Left ventricle myocardium inferior (tissue), 1 donor: ENCODE measurements at places on chromosomes 7 and 10. TPM values are rescaled to one million over a fixed set of nuclear protein-coding genes. Genes with fewer than 3 reads are reported as not detected.

- DNase-seq, result no peak
Measured at GRCh38 chr7:107622429-107622828, 38.2 kb upstream of the SLC26A4 start.

- no peak for DNase-seq
Measured at GRCh38 chr10:94626476-94626875, 57.1 kb upstream of the CYP2C18 start.

GRCh38 chr7:151756076-151756731 is 120.7 kb downstream of the PRKAG2 start:
- no peak for DNase-seq

- no peak for DNase-seq
Measured at GRCh38 chr7:93544691-93545090, 29.8 kb downstream of the CALCR start.

DNA sequence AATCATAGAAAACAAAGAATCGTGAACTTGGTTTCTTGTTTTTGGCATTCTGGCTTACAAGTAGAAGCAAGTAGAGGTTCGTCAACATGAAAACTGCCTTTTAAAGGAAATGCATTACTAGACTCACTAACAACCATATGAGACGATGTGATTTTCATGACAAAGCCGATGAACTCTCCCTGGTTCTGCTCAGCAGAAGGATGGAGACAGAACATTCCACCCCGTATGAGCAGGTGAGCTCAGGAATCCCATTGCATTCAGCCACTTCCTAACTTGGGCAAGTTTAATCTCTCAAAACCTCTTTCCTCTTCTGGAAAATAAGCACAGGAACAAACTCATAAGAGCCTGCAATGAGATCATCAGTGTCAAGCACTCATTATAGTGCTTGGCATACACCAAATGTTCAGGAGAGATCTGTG is 57.4 kb upstream of the SVIL start:
- DNase-seq, result no peak

GRCh38 chr7:82393076-82393839 is 50.3 kb downstream of the CACNA2D1 start:
- DNase-seq, result no peak

MYPN gene
- 124 TPM for total RNA-seq

DNA sequence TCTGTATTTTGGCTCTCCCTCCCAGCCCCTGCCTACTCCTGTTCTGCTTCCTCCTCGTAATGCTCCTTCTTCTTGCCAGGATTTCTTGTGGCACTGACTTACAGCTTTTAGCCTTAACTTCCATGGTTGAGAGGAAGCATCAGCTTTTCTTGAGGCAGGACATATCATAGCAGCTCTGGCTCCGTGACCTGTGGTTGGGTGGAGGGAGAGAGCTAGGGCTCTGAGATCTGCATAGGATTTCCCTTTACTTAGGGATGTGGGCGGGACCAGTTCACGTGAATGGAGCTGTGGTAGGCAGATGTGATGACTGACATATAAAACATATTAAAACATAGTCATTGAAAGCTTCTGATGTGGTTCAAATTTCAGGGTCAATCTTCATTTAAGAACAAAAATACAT is 10.6 kb upstream of the RAB11FIP2 start:
- no peak for DNase-seq
